ENCODE measurements at places on chromosomes 2 and 18.

- DNase-seq, result no peak
These were observed 42.8 kb upstream of the KCNG2 start for GRCh38 chr18:79754831-79755351.

- no peak for DNase-seq
These were observed 481 bp downstream of the DCDC2C start for GRCh38 chr2:3703757-3704355.

DNA sequence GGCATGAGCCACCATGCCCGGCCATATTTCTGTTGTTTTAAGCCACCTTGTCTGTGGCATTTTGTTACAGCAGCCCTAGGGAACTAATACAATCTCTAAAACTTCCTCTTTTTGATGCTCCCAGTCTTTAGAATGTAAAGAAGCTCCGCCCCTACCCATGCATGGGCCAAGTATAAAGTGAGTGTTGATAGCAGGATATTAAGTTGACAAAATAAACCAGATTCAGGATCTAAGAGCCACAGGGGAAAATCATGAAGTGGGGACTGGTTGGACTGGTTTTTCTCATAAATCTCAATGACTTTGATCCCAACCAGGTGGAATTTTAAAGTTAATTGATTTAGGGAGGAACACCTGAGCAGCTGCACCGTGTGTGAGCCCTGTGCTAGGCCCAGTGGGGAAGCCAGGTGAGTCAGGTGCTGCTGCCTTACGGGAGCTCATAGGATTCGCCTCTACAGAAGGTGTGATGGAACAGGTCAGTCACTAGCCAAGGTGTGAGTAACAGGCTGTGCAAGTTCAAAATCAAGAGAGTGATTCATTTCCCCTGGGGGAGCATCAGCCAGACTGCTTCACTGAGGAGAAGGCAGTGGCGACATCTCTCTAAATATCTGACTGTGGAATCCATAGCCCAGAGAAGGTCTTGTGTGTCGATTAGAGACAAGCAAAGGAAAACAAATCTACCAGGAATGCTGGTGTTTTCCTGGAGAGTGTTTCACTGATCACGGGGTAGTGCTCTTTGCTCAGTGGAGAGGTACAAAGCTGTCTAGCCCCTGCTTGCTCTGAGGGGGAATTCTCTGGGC lies 63.0 kb upstream of the MSH2 start:
- peak; percentile 71 for DNase-seq

- DNase-seq, result no peak
These were observed 26.6 kb downstream of the METTL8 start for GRCh38 chr2:171407030-171407675.

DNA sequence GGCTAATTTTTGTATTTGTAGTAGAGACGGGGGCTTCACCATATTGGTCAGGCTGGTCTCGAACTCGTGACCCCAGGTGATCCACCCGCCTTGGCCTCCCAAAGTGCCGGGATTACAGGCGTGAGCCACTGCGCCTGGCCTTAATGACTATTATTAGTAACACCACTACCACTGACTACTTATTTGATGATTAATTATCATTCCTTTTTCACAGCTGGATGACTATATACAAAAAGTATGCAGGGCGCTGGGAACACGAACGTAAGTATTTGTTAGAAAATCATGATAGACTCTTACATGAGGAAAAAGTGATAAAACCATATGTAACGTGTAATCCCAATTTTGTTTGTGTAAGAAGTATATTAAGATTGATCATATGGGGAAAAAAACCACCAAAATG lies 21.6 kb downstream of the DARS1 start:
- peak; percentile 38 for DNase-seq

DNA sequence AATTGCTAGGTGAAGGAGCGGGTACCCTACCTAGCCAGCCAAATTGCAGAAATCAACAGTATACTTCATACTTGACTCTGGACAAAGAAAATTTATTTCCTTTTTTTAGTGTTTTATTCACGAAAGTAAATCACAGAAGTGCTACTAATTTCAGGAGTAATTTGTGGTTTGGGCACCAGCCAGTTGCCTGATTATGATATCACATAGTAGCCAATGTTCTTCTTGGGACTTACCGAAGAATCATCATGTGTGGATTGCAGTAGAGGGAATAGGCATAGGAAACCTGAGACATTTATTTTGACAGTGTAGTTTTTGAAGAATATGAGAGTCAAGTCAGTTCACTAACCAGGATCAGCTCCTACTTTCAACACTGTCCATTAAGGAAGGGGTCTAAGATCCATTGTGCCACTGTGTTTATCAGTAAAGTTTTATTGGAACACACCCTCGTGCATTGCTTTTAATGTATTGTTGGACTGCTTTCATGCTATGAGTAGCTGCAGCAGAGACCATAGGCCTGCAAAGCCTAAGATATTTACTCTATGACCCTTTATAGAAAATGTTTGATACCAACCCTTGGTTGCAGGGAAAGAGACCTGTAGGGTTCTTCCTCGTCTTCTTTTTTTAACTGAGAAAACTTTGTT lies 32.1 kb downstream of the TNFRSF11A start:
- no peak for DNase-seq
